ENCODE measurements at places on chromosomes 11 and 22.

DNA sequence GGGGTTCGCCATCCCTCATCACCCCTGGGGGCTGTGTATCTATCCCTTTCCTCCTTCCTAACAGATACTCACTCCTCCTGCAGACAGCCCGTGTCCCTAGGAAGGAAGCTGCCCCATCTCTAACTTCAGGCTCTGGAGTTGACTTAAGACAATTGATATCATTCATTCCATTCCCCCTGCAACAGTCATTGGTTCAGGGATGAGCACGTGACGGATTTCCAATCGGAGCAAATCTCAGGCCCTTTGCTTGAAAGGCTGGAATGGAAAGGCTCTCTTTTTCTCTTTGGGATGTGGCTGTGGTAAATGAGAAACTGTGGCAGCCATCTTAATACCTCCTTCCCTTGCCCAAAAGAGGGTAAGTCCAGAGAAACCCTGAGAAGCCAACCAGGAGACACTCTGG, 5.0 kb upstream of the SCUBE2 start:
- DNase-seq: no peak

DNA sequence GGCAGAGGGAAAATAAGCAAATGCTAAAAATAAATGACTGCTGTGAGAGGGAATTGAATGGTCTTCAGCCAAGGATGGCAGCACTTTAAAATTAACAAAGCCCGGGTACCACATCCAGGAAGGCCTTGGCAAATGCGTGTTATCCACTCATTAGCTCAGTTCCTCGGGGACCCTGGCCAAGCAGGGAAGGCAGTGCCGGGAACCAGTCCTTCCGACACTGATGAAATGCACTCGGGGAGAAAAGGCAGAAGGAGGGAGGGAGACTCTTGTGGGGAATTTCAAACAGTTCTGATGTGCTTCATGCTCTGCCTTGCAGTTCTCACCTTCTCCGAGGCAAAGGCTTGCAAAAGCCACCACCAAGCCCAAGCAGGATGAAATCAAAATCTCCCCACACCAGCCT, 38.3 kb downstream of the CLPB start:
- no peak for DNase-seq

DNA sequence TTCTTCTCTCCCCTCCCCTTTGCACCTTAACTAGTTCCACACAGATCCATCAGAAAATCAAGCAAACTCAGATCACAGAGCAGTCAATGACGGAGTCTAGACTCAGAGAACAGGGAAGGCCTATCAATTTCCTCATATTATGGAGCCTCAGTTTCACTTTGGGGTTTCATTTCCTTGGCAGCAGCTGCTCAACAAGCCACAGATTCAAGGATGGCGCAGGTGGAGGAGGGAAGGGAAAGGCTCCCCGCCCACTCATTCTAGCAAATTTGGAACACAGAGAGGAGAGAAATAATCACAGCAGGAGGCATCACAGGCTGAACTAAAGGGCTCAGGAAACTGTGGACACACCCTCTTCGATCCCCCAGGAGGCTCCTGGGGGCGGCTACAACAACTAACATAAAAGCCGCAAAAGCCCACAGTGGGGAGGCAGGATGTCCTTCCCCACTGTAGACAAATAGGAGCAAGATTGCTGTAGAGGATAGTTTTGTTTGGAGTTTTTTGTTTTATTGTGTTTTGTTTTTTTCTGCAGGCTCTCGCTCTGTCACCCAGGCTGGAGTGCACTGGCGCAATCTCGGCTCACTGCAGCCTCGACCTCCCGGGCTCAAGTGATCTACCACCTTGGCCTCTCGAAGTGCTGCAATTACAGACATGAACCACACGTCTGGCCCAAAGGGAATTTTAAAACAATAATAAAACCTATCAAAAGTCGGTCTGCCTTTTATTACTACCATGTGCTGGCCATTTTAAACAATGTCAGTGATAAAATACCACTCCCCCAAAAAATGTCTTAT, 3.4 kb downstream of the PLAAT3 start:
- DNase-seq: no peak

GRCh38 chr22:43858156-43858895, 4.0 kb downstream of the SULT4A1 start:
- DNase-seq: no peak

GRCh38 chr11:16047073-16047472, 309.3 kb downstream of the SOX6 start:
- no peak for DNase-seq

DNA sequence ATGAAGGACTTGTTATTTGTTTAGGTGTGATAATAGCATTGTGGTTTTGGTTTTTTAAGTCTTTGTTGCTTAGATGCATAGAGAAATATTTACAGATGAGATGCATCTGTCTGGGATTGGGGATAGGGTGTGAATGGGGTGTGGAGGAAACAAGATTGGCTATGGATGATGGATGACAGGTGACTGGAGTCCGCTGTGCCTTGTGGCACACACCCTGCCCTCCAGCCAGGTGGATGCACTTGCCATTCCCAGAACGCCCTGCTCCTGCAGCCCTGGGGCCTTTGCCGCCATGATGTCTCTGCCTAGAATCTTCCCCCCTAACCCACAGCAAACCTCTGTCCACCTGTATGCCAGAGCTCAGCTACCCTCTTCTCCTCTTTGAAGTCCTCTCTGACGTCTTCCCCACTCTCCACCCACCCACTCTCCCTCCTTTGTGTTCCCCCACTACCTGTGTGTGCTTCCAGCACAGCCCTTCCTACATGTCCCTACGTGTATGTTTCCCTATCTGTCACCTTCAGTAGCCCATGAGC, 54.7 kb downstream of the WNT11 start:
- DNase-seq: no peak

DNA sequence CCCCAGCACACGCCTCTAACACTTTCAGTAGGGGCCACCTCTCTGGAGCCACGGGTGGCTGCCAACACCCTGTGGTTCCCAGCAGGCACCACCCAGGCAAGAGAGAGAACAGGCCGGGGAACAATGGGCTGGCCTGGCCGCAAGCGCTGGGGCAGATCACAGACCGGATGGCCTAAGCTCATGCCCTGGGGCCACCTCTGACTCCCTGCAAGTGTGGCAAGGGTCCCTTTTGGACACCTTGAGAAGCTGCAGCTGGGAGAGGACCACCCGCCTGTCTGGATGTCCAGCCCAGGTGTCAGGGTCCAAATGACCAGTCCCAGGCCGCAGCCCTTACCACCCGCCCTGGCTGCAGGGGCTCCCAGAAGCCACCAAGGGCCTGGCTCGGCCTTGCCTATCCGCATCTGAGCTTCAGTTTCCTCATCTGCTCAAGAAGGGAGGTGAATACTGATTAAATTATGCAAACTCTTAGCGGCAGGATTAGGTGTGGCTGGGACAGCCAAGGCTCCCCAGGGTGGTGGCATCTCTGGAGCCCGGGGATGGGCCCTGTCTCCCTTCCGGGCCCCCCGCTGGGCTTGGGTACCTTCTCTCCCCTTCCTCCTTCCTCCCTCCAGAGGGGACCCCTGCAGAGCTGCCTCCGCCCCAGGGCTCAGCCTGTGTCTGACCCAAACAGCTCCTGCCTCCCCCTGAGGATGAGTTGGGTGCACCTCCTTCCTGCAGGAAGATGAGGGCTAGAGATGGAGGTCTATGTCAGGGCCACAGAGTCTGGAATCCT, 785 bp upstream of the SUSD2 start:
- DNase-seq: no peak

- DNase-seq: no peak
These were observed 9.0 kb upstream of the PLAAT2 start for GRCh38 chr11:63572026-63572688.

DNA sequence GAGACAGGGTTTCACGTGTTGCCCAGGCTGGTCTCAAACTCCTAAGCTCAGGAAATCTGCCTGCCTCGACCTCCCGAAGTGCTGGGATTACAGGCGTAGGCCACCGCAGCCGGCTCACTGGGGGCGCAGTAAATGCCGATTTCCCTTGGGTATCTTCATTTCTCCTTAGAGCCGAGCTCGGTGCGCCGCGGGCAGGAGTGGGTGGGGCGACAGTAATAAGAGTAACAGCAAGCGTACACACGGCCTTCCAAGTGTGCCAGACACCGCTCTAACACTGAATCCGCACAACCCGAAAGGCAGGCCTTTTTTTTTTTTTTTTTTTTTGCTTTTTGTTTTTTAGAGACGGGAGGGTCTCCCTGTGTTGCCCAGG, 500 bp upstream of the ADSL start:
- DNase-seq: no peak

- no peak for DNase-seq
These were observed 39.0 kb downstream of the SLC22A12 start for GRCh38 chr11:64629796-64630562.
